Upper lobe of right lung (tissue), 1 donor: ENCODE measurements at places on chromosomes 7 and 10. TPM values are rescaled to one million over a fixed set of nuclear protein-coding genes. Genes with fewer than 3 reads are reported as not detected.

- no peaks in the 10 kb centered on the region for H3K4me1 ChIP-seq
- no peaks in the 10 kb centered on the region for H3K27me3 ChIP-seq
- peaks cover 32% of the 10 kb centered on the region for H3K36me3 ChIP-seq
Observed at GRCh38 chr7:129417073-129417472, 17.2 kb upstream of the STRIP2 start.

The ZFAND2A gene
- total RNA-seq = 19.9 TPM

The SPDYE2 gene
- not detected for total RNA-seq

The CYP2C19 gene
- total RNA-seq = not detected

DNA sequence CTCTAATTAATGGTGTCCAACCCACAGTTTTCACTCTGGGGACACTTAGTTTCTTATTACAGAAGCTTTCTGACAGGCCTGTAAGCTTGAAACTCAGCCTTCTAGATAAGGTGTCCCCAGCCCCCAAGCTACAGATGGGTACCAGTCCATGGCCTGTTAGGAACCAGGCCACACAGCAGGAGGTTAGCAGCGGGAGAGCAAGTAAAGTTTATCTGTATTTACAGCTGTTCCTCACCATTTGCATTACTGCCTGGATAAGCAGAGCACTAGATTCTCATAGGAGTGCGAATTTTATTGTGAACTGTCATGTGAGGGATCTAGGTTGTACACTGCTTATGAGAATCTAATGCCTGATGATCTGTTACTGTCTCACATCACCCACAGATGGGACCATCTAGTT is 93.7 kb downstream of the TMEM26 start:
- H3K4me1 ChIP-seq = no peaks in the 10 kb centered on the region
- no peak overlapping the region for H3K27ac ChIP-seq
- H3K4me3 ChIP-seq = no peak overlapping the region
- no peaks in the 10 kb centered on the region for H3K27me3 ChIP-seq
- H3K36me3 ChIP-seq = no peaks in the 10 kb centered on the region

- H3K27ac ChIP-seq = no peak overlapping the region
- H3K27me3 ChIP-seq = no peaks in the 10 kb centered on the region
- no peak for DNase-seq
- no peaks in the 10 kb centered on the region for H3K36me3 ChIP-seq
- H3K4me1 ChIP-seq = no peaks in the 10 kb centered on the region
Observed at GRCh38 chr7:40839881-40840280, 705.1 kb downstream of the SUGCT start.

DNA sequence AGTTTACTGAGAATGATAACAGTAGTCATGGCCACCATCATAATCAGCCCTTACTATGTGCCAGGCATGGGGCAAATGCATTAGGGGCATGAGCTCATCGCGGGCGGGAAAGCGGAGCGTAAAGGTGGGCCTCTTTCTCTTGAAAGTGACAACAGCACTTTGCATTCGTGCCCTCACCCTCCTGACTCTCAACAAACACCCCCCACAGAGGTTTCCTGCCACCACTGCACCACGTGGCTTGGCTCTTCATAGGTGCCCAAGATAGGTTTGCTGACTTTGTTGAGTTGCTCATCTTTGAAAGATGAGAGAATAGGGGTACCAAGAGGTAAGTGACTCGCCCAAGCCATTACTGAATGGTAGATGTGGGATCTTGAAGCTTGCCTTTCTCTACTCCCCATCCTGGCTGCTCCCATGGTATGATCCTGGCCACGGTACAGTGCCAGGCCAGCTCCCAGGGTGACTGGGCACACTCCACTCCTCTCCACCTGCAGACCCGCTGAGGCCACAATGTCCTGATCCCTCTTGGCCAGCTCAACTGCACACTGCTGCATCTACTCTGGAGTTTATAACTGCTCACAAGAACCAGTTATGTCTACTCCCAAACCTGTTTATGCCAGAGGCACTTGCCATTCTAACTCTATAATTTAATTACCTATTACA is 26.0 kb downstream of the SLIT1 start:
- no peak overlapping the region for H3K27ac ChIP-seq
- H3K27me3 ChIP-seq = no peaks in the 10 kb centered on the region
- H3K4me1 ChIP-seq = no peaks in the 10 kb centered on the region
- DNase-seq = peak; percentile 23
- H3K4me3 ChIP-seq = no peak overlapping the region

The MINPP1 gene
- 15.4 TPM for total RNA-seq

GRCh38 chr10:132685921-132686680 is 99.8 kb downstream of the NKX6-2 start:
- peaks cover 11% of the 10 kb centered on the region for H3K4me1 ChIP-seq
- peaks cover 3% of the 10 kb centered on the region for H3K36me3 ChIP-seq
- H3K27me3 ChIP-seq = no peaks in the 10 kb centered on the region

The PCGF5 gene
- 49.6 TPM for total RNA-seq

The ABCB1 gene
- 7.5 TPM for total RNA-seq

DNA sequence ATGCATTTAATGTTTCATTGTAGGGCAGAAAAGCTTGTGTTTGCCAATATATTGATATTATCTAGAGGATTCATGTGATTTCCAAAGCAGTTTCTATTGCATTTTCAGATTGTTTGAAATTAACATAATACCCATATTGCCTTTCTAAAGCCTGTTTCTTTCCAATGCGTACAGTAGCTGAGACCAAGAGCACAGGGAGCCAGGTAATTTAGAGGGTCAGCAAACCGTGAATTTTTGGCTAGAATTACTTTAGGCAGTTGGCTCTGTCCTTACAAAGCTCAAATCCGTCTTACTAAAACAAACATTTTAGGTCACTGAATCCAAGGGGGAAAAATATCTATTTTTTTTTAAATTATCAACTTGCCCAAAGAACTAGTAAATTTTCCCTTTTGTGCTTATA is 604.9 kb upstream of the ADARB2 start:
- H3K27ac ChIP-seq = no peak overlapping the region
- H3K27me3 ChIP-seq = no peaks in the 10 kb centered on the region
- H3K4me1 ChIP-seq = no peaks in the 10 kb centered on the region
- H3K36me3 ChIP-seq = no peaks in the 10 kb centered on the region
- DNase-seq = no peak

DNA sequence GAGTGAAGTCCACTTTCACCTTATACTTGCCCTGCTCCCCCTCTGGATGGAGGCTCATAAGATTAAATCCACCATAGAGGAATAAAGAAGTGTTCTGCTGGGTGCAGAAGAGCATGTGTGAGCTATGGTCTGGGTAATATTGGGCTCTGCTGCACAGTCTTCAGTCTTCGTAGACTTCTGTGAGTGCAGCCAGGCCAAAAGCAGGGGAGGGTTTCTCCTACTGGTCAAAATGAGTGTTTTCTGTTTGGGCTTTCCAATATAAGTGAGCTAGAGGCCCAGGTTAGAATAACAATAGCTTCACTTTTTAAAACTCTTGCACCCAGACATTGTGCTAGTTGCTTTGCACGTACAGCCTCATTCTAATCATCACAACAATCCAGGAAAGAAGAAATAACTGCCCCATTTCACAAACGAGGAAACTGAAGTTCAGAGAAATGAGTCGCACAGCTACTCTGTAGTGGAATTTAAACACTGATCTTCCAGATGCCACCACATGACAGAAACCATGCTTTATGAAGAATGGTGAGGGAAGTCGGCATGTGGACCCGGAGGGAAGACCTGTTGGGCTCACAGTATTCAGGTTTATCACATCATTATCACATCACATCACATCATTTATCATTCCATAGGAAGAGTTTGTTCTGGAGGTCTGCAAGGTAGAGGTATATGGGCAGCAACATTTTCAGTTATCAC is 23.8 kb upstream of the MSMB start:
- H3K4me3 ChIP-seq = no peak overlapping the region
- no peaks in the 10 kb centered on the region for H3K4me1 ChIP-seq

GRCh38 chr10:26441491-26442214 is 3.5 kb downstream of the APBB1IP start:
- H3K36me3 ChIP-seq = no peaks in the 10 kb centered on the region
- no peak overlapping the region for H3K27ac ChIP-seq
- no peak for DNase-seq

GRCh38 chr7:42639930-42640329 is 271.9 kb downstream of the C7orf25 start:
- no peaks in the 10 kb centered on the region for H3K27me3 ChIP-seq
- no peaks in the 10 kb centered on the region for H3K36me3 ChIP-seq
- H3K27ac ChIP-seq = no peak overlapping the region
- no peaks in the 10 kb centered on the region for H3K4me1 ChIP-seq
- H3K4me3 ChIP-seq = no peak overlapping the region

The C1QL3 gene
- not detected for total RNA-seq
